Smooth muscle cell of the pulmonary artery (primary cell): ENCODE measurements at places on chromosomes 2 and 18. TPM values are rescaled to one million over a fixed set of nuclear protein-coding genes. Genes with fewer than 3 reads are reported as not detected.

The CD226 gene
- 0.46 and 0.69 TPM in 2 replicates for total RNA-seq

The RGPD3 gene
- total RNA-seq = 0.20 and 0.26 TPM in 2 replicates

The EFHD1 gene
- 2.7 and 3.9 TPM in 2 replicates for total RNA-seq

The CYP20A1 gene
- total RNA-seq = 35.9 and 42.8 TPM in 2 replicates

The MEMO1 gene
- 34.8 and 40.4 TPM in 2 replicates for total RNA-seq

The TEX44 gene
- total RNA-seq = not detected in 2 replicates

The FLACC1 gene
- 1.3 and 2.5 TPM in 2 replicates for total RNA-seq

The CCDC85A gene
- total RNA-seq = 0.13 and 1.6 TPM in 2 replicates

The IGFBP5 gene
- 1,272 and 1,451 TPM in 2 replicates for total RNA-seq

The GALNT3 gene
- total RNA-seq = 1.8 and 6.3 TPM in 2 replicates

The MRPS9 gene
- total RNA-seq = 12.9 and 13.6 TPM in 2 replicates

The GAL3ST2 gene
- 0.33 and 0.46 TPM in 2 replicates for total RNA-seq

The ALPG gene
- not detected in 2 replicates for total RNA-seq
